Mammary microvascular endothelial cell (primary cell): ENCODE measurements at places on chromosomes 6 and 20. TPM values are rescaled to one million over a fixed set of nuclear protein-coding genes. Genes with fewer than 3 reads are reported as not detected.

Gene NUP43
- total RNA-seq: 24.9 and 28.5 TPM in 2 replicates

Gene IL17A
- not detected in 2 replicates for total RNA-seq

Gene CCN2
- total RNA-seq: 560 and 614 TPM in 2 replicates

Gene KCNQ5
- total RNA-seq: not detected in 2 replicates

Gene MYH7B
- not detected in 2 replicates for total RNA-seq

Gene GCNT2
- 9.3 and 10.0 TPM in 2 replicates for total RNA-seq

Gene DACT2
- not detected in 2 replicates for total RNA-seq

Gene BHLHE23
- not detected in 2 replicates for total RNA-seq

Gene TRPC4AP
- 84.5 and 91.6 TPM in 2 replicates for total RNA-seq
